ENCODE measurements at places on chromosomes 1 and 21.

DNA sequence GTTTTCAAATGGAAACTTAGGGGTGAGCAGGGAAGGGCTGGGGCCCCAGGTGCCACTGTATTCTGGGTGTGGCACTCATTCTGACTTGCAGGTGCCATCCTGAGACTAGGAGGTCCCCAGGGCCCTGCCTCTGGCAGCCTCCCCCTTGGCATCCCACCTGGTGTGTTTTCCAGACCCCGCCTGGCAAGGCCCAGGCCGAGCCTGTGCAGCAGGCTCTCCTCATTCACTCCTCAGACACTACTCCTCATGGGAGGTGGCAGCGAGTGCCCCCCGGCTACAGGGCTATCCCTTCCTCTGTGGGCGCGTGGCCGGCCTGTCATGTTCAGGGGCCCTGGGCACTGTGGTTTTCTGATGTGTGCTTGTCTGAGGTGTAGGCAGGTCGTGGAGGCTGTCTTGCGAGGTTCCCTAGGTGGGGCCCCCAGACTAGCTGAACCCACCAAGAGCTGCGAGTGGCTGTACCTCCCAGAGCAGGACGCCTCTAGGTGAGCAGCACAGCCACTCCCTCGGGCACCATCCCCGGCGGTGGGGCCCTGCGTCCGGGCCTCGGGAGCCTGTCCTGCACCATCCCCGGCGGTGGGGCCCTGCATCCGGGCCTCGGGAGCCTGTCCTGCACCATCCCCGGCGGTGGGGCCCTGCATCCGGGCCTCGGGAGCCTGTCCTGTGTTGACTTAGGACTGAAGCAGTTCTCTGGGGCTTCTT lies 13.2 kb downstream of the SLX9 start:
- no peak for DNase-seq

GRCh38 chr1:42937141-42937696 lies 21.4 kb downstream of the SLC2A1 start:
- DNase-seq = peak; percentile 77

GRCh38 chr1:53016705-53017104 lies 45.3 kb upstream of the PODN start:
- DNase-seq = no peak

GRCh38 chr1:12438349-12438924 lies 179.6 kb downstream of the DHRS3 start:
- peak; percentile 3 for DNase-seq

- peak; percentile 78 for DNase-seq
Observed at GRCh38 chr1:36156329-36157114, 562 bp downstream of the MAP7D1 start.

- DNase-seq = no peak
Observed at GRCh38 chr1:52454127-52454526, 49.7 kb downstream of the PRPF38A start.

GRCh38 chr1:15492596-15492995 lies 16.7 kb downstream of the CELA2B start:
- DNase-seq = no peak

- no peak for DNase-seq
Observed at GRCh38 chr21:42186591-42186990, 32.3 kb upstream of the ABCG1 start.

DNA sequence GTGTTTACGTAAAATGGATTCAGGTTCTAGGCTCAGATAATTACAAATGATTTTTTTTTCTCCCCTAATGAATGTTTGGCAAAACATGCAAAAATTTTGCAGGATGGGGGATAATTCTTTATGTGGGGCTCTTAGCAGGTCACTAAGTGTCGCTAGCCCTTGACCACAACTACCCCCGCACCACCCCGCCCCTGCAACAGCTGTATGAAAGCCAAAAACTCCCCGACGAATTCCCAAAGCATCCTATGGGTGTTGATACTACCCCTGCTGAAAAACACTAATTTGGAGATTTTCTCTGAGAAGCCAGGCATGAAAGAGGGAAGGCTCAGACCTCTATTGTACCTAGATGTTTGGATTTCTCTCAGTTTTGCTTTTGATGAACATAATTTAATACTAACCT lies 243.0 kb downstream of the TRABD2B start:
- DNase-seq = no peak

DNA sequence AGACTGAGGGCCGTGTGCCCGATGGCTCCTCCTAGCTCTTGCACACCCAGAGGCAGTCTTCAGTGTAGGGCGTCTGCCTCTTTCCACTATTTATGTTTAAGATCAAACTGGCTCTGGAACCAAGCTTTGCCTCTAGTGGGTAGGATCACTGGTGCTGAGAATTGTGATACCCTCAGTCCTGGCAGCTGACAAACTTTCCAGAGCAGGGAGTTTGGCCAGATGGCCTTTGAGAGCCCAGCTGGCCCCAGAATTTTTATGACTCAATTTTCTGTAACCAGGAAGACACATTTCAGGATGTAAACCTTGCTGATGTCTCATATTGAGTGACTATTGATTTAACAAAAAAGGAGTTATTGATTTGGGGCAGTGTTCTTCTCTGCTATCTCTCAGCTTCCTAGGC lies 6.7 kb downstream of the COQ8A start:
- DNase-seq = no peak

DNA sequence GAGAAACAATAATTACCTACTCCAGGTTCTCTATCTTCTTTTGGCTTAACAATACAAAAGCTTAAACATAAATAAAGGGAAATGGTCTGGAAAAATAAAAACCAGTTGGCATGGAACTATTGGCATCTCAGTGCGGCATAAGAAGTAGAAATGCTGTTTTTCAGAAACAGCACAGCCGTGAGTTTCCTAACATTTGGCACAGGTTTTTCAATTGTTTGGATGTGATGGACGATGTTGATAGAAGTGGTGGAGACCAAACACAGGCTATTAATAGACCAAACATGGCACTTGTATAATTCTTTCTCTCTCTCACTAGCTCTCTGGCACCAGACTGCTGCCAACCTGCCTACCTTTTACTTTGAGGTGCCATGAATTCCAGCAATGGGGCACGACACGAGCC lies 36.2 kb downstream of the KCNN3 start:
- no peak for DNase-seq

DNA sequence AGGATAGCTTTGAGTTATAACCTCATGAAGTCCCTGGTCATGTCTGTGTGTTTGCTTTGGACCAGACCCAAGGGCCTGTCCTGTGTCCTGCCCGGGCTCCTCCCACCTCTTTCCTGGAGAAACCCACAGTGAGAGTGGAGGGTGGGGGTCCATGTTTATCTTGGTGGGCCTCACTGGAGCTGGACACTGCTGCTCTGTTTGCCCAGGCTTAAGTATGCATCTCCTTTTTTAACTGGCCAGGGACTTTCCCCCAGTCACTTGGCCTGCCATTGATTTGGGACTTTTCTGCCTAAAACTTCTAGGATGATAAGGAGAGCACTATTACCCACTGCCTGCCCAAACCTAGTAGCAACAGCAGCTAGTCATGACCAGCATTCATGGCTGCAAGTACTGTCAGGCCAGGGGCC lies 49.8 kb downstream of the DDR2 start:
- no peak for DNase-seq

DNA sequence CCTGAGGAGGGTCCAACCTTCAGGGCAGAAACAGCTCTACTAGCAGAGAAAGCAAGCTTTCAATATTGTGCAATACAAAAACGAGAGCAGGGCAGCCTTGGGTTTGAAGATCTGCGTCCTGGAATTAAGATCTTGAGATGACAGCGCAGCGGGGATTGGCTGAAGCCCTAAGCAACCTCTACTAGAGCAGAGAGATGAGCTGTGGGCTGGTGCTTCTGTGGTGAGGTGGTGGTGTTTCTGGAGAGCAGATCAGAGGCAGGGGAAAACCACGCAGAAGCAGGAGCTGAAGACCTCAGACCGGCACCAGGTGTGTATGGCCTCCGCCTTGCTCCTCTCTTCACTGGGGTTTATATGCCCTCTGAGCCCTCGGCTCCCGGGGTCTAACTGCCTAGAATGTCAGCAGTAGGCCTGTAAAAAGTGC lies 12.5 kb downstream of the TRAF3IP3 start:
- peak; percentile 74 for DNase-seq

GRCh38 chr1:59340411-59341307 lies 43.8 kb downstream of the FGGY start:
- no peak for DNase-seq

DNA sequence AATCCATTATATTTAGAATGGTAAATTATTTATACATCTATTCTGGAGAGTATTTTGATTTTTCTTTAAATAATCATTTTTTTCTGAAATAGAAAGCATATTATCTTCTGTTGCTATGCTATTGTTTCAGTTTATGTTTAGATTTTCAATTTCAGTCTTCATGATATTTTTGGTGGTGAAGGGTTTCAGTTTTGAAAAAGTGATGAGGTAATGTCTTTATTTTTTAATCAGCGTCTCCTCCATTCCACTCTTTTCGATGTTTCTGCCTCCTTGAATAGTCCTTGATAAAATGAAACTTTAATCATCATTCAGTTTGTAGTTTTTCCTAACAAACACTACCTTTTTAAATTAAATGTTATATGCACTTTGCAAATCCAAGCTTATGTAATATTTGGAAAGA lies 428.6 kb downstream of the PTPRC start:
- no peak for DNase-seq

Measured in HL-60 (cell line).